ENCODE measurements at places on chromosomes 1 and 21.

DNA sequence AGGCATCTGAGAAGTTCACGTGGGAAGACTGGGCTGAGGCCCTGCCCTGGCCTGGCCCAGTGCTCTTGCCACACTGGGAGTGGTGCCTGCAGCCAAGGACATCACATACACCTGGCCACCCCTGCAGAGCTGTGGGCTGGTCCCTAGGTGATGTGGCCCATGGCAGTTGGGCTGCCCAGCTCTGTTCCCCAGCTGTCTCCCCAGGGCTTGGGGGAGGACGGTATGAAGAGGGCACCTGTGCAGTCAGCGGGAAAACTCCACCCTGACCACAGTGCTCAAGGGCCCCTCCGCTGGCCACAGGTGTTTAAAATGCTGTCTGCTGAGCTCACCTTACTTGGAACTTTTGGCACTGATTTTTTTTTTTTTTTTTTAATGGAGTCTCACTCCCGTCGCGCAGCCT is 120.4 kb upstream of the SLC25A33 start:
- DNase-seq = no peak

DNA sequence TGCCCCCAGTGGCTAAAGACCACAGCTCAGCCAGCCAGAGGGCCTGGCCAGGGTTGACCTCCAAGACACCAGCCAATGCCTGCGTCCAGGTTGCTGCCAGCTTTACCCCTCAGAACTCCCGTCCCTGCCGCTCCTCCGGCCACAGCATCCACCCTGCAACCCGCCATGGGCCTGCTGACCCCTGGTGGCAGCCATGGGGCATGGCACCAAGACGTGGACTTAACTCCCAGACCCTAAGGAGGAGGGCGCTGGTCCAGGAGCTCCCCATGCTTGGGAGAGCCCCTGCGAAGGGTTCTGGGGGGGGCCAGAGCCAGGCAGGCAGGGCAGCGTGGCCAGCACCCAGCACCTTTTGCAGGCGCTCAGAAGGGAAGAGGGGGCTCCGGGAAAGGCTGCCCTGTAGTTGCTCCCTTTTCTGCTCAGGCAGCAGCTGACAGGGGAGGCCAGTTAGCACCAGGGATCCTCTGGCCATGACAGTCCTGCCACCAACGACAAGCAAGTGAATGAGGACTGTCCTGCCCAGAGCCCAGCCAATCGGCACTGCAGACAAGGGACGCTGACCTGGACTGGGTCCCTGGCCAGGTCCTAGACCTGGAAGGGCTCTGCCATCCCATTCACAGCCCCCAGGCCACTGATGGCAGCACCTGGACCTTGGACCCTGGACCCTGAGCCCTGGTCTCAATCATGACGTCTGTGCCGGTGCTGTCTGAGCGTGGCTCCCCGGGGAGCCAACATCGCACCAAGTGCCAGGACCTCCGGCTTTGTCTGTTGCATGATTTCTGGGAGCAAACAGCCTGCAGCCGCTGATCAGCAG is 246.2 kb downstream of the NPHP4 start:
- peak; percentile 60 for DNase-seq

GRCh38 chr1:157955221-157955620 is 38.2 kb upstream of the KIRREL1 start:
- no peak for DNase-seq

- DNase-seq = no peak
Measured at GRCh38 chr1:14495381-14495780, 103.1 kb upstream of the KAZN start.

- DNase-seq = peak; percentile 38
Measured at GRCh38 chr1:20558191-20558590, 5.8 kb downstream of the FAM43B start.

DNA sequence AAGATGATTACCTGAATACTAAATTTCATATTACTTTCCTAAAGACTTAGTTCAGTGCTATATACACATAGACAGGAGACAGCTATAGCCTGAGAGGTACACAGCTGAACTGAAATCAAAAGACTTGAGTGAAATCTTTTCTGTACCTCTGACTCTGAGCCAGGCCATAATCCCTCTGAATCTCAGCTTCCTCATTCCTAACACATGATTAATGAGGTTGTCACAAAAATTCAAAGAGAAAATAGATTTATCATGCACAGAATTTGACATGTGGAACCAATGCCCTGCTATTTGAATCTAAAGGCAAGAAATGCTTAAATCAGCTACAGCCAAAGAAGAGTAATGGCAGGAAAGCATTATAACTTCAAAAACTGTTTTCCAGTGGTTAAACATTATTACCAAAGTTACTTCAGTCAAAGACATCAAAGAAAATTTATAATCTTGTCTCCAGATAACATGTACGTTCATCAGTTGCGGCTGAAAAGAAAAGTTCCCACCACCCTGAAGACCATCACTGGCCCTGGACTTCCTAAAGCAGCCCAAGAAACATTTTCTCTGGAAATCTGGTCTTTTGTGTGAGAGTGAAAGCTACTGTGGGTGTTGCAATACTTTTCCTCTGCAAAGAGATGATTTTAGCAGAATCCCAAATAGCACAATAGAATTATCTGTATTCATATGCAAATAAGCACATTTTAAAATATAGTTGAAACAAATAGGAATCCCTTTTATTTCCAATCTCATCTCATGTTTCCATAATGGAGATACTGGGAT is 13.8 kb upstream of the ATP1A1 start:
- DNase-seq = no peak

GRCh38 chr21:20030390-20030789 is 967.8 kb upstream of the NCAM2 start:
- no peak for DNase-seq

- peak; percentile 99 for DNase-seq
Measured at GRCh38 chr1:24364975-24365678, 46.0 kb downstream of the GRHL3 start.
